ENCODE measurements at places on chromosomes 1 and 21.

GRCh38 chr1:59819566-59820438, 5.1 kb downstream of the HOOK1 start:
- no peak for DNase-seq

- DNase-seq = no peak
Measured at GRCh38 chr1:87149241-87150041, 179.2 kb upstream of the LMO4 start.

- no peak for DNase-seq
Measured at GRCh38 chr1:221459558-221459957, 282.3 kb downstream of the DUSP10 start.

- no peak for DNase-seq
Measured at GRCh38 chr1:158675563-158676323, 10.8 kb downstream of the SPTA1 start.

GRCh38 chr1:53365437-53366063, 37.7 kb upstream of the LRP8 start:
- no peak for DNase-seq

GRCh38 chr1:185585770-185586169, 148.4 kb upstream of the HMCN1 start:
- DNase-seq = no peak

GRCh38 chr1:48092401-48092800, 95.2 kb upstream of the TRABD2B start:
- no peak for DNase-seq

DNA sequence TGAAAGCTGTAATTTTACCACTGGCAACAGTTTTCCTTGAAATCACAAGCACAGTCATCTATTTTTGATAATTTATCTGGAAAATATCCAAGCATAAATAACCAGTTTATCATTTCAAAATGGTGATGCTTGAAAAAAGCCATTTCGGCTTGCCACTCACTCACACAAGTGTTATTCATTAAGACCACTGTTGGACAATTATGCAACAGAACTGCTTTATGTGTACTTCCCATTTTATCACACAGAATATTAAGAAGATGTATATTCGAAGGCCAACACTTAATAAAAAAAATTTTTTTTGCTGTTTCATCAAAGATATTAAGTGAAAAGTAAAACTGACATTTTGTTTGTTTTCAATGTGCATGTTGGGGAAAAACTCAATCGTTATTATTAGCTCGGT, 62.3 kb downstream of the EIF4G3 start:
- no peak for DNase-seq

DNA sequence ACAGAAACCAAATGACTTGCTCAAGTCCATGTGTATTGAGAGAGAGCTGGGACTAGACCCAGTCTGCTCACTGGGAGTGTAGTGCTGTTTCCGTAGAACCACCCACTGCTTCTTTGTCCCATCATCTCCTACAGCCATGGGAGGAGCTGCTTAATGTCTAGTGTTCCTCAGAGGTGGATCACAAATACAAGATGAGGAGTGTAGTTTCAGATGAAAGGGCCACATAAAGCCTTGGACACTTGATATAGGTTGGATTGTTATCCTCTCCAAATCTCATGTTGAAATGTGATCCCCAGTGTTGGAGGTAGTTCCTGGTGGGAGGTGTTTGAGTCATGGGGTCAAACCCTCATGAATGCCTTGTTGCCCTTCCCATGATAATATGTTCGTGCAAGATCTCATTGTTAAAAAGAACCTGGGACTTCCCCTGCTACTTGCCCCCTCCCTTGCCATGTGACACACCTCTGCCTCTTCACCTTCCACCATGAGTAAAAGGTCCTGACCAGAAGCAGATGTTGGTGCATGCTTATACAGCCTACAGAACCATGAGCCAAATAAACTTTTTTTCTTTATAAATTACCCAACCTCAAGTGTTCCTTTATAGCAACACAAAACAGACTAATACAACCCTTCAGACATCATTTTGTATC, 127.5 kb upstream of the DNAH14 start:
- no peak for DNase-seq

GRCh38 chr1:110098222-110099026, 13.8 kb upstream of the UBL4B start:
- DNase-seq = no peak

GRCh38 chr1:39576016-39576657, 453 bp downstream of the PABPC4 start:
- no peak for DNase-seq

GRCh38 chr1:205805082-205805711, 7.8 kb downstream of the SLC41A1 start:
- DNase-seq = no peak

DNA sequence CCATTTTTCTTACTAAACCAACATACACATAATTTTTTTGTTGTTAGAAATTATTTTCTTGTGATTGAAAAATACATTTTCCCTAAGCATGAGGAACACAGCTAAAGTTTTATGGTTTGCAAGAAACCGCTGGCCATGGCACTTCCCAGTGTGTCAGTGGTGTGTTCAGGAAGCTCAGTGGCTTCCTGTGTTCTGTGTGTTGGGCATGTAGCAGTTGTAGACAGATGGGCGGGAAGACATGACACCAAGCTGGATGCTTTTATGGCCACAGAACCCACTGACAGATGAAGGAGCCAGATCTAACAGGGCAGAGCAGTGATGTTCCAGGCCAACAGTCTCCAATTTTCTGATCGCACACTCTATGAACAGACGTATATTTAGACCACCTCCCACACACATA, 119.8 kb downstream of the GALNT2 start:
- no peak for DNase-seq

- no peak for DNase-seq
Measured at GRCh38 chr1:114377356-114377755, 133.6 kb downstream of the TRIM33 start.

- DNase-seq = no peak
Measured at GRCh38 chr1:31712630-31713029, 8.8 kb upstream of the COL16A1 start.

Data from omental fat pad (tissue), 4 donors.